Stimulated activated naive CD4-positive, alpha-beta T cell treated with Interleukin-2 at 50 U/mL for 16 hours (primary cell): ENCODE measurements at places on chromosomes 11 and 22.

- DNase-seq: peak; percentile 45
These were observed 14.3 kb upstream of the BCL9L start for GRCh38 chr11:118939953-118940598.

DNA sequence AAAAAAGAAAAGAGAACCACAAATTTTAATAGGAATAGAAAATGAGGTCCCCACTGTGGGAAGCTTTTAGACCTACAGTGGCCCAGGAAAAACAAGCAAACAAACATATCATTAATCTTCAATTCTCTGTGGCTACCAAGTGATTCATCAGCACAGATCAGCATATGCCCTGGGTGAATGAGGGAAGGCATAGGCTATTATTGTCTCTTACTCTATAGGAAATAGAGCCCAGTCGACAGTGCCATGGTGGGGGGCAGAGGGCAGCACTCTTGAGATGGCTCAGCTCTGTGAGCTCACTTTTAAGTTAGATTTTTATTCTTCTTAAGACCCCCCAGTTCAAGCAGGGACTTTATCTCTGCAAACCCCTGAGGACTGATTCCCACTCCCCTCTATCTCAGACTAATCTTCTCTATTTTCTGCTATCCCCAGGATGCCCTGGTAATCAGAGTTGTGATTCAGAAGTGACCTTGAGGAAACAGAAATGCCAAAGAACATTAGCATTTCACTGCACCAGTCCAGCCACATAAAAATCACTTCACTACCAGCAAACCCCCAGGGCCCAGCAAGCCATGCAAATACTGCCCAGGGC is 9.5 kb upstream of the FEZ1 start:
- no peak for DNase-seq

GRCh38 chr11:1916132-1916985 is 3.1 kb upstream of the TNNT3 start:
- DNase-seq: no peak

GRCh38 chr22:38474003-38474607 is 6.2 kb downstream of the KDELR3 start:
- DNase-seq: no peak

GRCh38 chr11:112179601-112180000 is 4.3 kb downstream of the BCO2 start:
- DNase-seq: no peak

DNA sequence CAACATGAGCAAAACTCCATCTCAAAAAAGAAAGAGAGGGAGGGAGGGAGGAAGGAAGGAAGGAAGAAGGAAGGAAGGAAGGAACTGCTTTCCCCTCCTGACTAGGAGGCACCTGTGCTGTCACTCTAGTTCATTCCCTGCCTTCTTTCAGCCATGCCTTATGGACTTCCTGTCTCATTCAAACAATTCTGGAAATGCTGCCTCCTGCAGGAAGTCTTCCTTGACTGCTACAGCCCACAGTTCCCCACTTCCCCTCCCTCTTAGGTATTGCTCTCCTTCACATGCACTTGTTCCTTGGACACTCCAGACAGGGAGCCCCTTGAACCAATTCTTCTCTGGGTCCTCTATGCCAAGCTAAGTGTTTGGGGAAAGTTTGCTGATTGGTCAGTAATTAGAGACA is 31.6 kb upstream of the WNT11 start:
- no peak for DNase-seq

- no peak for DNase-seq
These were observed 30.9 kb upstream of the CACNG2 start for GRCh38 chr22:36734171-36735058.

GRCh38 chr22:20554824-20555223 is 47.4 kb downstream of the MED15 start:
- no peak for DNase-seq

DNA sequence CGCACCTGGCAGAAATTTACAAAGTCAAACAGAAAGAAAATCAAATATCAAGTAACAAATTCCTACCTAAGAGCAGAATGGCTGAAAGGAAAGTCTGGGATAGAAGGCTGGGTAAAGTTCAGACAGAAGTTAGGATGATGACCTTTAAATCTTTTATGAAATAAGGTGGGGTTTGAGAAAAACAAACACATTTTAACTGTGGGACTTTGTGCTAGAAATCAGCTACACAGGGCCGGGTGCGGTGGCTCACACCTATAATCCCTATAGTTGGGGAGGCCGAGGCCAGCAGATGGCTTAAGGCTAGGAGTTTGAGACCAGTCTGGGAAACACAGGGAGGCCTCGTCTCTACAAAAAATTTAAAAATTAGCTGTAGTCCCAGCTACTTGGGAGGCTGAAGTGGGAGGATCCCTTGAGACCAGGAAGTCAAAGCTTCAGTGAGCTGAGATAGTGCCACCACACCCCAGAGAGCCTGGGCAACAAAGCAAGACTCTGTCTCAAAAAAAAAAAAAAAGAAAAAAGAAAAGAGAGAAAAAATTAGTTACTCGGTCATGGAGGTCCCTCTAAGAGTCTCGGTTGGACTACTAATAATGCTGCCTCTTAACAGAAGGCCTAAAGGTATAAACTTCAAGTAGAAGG is 119.7 kb upstream of the BID start:
- DNase-seq: no peak

GRCh38 chr11:28083118-28083517 is 24.8 kb downstream of the KIF18A start:
- no peak for DNase-seq

GRCh38 chr11:84234462-84235202 is 948.5 kb upstream of the CCDC90B start:
- no peak for DNase-seq

DNA sequence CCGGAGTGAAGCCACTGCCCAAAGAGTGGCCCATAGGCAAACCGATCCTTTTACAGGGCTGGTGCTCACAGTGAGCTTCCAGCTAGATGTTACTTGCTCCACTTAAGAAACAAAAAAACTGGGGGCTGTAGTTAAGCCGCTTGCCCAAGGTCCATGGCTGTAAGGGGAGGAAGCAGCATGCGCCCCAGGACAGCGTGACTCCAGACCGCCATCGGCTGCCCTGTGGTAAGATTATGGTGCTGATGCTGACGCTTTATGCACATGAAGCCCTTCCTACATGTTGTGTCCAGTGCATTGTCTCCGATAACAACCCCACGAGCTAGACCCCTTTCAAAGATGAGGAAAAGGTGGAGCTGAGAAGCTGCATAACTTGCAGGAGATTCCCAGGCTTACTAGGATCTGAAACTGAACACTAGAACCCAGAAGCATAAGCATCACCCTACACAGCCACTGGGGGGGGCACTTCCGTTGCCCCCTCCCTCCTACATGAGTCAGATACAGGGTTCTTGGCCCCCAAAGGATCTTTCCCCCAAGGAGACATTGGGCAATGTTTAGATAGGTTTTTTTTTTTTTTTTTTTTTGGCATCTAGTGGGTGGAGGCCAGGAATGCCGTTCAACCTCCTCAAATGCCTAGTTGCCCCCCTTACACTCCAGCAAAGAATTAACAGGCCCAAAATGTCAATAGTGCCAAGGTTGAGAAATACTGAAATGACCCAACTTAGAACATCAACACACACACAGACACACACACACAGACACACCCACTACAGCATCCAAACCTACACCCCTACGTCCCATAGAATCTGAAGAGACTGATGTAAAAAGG is 53.9 kb downstream of the MN1 start:
- no peak for DNase-seq

DNA sequence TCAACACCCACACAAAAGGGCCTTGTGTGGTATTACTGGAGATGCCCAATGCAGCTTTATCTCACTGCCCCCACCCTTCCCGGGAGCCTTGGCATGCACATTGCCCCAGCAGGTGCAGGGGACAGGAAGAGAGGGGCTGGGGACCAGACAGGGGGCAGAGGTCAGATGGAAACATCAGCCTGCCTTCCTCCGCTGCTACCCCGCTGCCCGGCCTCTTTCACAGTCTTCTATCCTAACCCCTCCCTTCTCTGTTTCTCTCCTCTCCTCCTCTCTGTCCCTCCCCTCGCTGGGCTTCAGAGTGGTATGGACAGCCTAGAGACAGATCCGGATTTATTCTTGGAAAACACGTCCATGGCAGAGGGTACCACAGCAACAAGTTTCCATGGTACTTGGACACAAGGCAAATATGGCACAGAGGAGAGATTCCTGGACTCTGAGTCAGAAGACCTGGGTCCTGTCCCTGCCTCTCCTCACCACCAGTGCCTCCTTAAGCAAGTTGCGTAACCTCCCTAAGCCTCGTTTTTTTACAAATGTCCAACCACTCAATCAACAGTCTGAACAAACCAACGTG is 8.3 kb upstream of the IGSF9B start:
- DNase-seq: no peak

DNA sequence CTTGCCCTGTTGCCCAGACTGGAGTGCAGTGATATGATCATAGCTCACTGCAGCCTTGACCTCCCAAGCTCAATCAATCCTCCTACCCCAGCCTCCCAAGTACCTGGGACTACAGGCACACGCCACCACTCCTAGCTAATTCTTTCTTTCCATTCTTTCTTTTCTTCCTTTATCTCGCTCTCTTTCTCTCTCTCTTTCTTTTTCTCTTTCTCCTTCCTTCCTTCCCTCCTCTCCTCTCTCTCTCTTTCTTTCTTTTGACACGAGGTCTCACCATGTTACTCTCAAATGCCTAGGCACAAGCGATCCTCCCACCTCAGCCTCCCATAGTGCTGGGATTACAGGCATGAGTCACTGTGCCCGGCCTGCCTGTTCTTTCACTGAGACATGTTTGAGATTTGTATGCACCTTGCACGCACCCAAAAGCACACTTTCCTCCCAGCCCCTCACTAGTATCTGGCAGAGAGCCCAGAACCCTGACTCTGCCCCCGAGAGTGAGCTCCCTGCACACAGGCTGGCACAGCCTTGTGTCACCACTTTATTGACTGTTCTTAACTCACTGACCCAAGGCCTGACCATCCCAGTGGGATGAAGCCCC is 56.8 kb downstream of the CD6 start:
- peak; percentile 68 for DNase-seq

- DNase-seq: no peak
These were observed 36.4 kb upstream of the ACER3 start for GRCh38 chr11:76824083-76824939.

DNA sequence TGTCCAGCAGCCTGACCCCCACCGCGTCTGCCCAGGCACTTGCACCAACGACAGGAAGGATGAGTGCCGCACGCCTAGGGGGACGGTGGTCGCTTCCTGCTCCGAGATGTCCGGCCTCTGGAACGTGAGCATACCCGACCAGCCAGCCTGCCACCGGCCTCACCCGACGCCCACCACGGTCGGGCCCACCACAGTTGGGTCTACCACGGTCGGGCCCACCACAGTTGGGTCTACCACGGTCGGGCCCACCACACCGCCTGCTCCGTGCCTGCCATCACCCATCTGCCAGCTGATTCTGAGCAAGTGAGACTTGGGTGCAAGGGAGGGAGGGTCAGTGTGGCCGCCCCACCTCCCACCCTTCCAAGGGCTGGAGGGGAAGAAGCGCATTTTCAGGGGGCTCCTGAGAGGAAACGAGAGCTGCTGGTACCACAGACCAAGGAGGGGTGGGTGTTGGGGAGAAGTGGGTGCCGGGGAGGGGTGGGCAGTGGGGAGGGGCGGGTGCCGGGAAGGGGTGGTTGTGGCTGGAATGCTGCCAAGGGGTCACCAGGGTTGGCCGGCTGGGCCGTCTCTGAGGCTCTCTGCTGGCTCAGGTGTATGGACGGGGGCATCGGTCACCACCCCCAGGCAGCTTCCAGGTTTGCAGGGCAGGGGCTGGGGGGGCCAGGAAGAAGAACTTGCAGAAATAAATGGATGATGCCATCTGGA is 27.7 kb upstream of the MUC5B start:
- no peak for DNase-seq

DNA sequence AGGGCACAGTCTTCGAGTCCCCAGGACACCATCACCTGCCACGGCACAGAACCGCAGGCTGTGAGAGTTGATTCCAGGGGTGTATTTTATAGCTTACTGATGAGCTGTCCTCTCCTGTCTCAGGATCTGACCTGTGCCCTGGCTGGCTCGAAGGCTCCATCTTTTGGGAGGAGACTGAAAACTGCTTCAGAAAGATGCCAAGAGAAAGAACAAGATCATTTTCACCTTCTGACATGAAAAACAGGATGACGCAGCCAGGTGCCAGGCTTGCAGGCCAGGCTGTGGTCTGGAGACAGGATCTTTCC is 2.2 kb downstream of the MRGPRD start:
- no peak for DNase-seq

GRCh38 chr11:31059529-31059928 is 310.0 kb downstream of the DCDC1 start:
- DNase-seq: no peak

DNA sequence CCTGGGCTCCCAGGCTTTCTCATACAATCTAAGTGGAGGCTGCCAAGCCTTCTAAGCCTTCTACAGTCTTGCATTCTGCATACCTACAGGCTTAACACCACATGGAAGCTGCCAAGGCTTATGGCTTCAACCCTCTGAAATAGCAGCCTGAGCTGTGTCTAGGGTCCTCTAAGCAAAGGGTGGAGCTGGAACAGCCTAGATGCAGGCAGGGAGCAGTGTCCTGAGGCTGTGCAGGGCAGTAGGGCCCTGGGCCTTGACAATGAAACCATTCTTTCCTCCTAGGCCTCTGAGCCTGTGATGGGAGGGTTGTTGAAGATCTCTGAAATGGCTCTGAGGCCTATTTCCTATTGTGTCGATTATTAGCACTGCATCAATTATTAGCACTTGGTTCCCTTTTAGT is 150.9 kb upstream of the GRK3 start:
- no peak for DNase-seq

GRCh38 chr22:16695261-16695660 is 102.7 kb upstream of the CCT8L2 start:
- no peak for DNase-seq

- DNase-seq: no peak
These were observed 27.9 kb upstream of the SLC36A4 start for GRCh38 chr11:93225662-93226061.

- no peak for DNase-seq
These were observed 26.4 kb downstream of the OR52K1 start for GRCh38 chr11:4508886-4509285.

GRCh38 chr11:66219846-66220565 is 48.4 kb upstream of the RAB1B start:
- no peak for DNase-seq

GRCh38 chr22:37198258-37199102 is 10.4 kb upstream of the C1QTNF6 start:
- peak; percentile 85 for DNase-seq

DNA sequence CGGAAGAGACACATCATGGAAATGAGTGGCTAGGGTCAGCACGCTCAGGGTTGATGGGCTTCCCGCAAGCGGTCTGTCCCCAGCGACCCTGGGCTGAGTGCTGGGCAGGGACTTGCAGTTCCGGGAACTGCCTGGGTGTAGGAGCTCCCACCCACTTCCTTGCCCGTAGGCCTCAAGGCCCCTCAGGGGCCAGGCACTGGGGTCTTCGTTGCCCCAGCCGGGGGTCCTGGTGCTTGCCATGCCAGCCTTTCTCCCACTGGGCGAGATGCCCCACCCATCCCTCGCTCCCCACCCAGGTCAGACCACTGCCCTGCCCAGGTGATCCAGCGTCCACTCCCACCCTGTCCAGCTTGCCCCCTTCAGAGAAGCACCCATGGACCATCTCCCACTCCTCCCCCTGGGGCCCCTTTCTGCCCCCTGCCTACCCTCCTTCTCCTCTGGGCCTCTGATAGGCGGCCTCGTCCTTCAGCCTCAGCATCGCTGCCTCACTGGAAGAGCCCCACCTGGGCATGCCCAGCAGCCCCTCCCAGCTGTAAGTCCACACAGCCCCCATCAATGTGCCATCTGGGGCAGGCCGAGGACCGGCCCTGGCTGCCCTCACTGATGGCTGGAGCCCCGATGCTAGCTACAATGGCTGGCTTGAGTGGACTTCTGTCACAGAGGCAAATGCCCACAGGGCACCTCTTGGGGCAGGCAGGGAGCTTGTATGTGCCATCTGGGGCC is 17.8 kb upstream of the DGCR8 start:
- DNase-seq: no peak
